ENCODE measurements at places on chromosomes 6 and 20.

DNA sequence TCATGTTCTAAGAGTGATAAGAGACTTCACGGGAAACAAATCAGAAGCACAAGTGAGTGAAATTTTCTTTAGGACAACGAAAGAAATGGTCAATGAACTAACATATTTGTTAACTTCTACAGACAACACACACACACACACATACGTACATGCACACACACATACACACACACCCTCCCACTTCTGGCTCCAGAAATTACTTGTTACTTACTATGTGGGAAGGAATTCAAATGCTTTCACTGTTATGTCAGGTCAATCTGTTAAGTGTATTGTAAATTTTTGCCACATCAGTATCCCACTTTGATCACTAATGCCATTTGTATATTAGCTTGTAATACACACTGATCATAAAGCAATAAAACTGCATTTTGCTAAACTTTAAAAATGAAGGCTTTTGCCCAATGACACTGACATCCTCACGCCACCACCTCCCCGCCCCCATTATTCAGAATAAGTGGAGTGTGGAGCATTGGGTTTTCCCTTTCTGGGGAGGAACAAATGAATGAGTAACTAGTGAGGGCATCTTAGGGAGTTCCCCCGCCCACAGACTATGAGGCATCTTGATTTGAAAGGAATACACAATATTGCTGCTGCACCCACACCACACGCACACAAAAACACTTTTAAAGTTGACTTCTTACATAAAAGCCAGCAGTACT lies 76.2 kb downstream of the ATXN1 start:
- H3K36me3 ChIP-seq, result no peaks in the 10 kb centered on the region
- no peak overlapping the region for H3K27ac ChIP-seq
- DNase-seq, result no peak
- peaks cover 5% of the 10 kb centered on the region for H3K4me1 ChIP-seq
- no peak overlapping the region for H3K4me3 ChIP-seq

DNA sequence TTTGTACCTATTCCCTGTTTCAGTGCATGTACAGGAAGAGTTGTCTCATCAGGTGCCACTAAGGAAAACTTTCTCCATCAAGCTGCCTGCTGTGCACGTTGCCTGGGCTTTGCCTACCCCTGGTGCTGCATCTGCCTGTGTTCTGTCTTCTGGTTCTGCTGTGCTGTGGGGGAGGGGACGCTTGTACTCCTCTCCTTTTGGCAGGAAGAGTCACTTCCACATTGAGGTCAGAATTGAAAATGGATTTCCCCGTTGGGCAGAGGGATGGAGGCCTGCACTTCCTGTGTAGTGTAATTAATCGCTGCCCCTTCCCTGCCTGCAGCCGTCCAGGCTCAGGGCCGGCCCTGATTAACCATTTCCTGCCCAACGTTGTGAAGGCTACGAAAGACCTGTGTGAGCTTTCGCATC lies 153.3 kb downstream of the SCML4 start:
- H3K4me1 ChIP-seq, result peaks cover 47% of the 10 kb centered on the region
- DNase-seq, result no peak
- no peak overlapping the region for H3K27ac ChIP-seq
- H3K36me3 ChIP-seq, result no peaks in the 10 kb centered on the region
- no peak overlapping the region for H3K4me3 ChIP-seq

DNA sequence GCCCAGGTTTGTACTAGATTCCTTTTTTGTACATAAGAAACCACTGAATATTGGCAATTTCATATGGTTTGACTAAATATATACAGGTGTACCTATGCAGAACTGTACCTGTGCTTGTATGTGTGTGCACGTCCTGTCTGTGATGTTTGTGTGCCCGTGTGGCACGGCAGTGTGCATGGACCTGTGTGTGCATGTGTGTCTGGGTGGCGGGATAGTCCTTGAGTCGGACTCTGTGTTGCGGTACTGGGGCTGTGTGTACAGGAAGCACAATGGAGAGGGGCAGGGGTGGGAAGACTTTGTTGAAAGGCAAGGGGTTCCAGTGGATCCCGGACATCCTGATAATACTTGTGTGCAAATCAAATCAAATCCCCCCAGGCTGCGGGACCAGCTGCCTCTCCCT lies 3.4 kb upstream of the FAM83C start:
- no peak overlapping the region for H3K4me3 ChIP-seq
- peaks cover 5% of the 10 kb centered on the region for H3K4me1 ChIP-seq
- no peak overlapping the region for H3K27ac ChIP-seq
- peaks cover 4% of the 10 kb centered on the region for H3K27me3 ChIP-seq

DNA sequence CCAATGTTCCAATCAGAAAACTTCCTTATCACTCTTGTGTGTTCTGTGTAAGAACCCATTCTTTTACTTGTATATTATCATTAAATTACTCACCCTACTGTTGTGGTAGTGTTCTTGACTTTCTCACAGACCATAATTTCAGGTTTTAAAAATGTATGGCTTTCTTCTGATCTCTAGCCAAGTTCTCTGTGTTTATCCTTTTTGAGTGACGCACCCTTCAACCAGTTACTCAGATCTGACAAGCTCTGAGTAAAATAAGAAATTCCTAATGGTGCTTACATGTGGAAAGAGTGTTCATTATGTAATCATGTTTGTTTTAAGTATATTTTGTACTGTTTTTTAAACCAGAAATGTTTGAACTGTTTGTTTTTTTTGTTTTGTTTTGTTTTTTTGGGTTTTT lies 11.0 kb downstream of the TBPL1 start:
- H3K36me3 ChIP-seq, result no peaks in the 10 kb centered on the region
- no peaks in the 10 kb centered on the region for H3K27me3 ChIP-seq
- DNase-seq, result no peak
- peaks cover 19% of the 10 kb centered on the region for H3K4me1 ChIP-seq

- H3K4me1 ChIP-seq, result no peaks in the 10 kb centered on the region
- DNase-seq, result no peak
- H3K4me3 ChIP-seq, result no peak overlapping the region
- H3K27ac ChIP-seq, result no peak overlapping the region
- H3K36me3 ChIP-seq, result peaks cover 20% of the 10 kb centered on the region
- H3K27me3 ChIP-seq, result no peaks in the 10 kb centered on the region
Observed at GRCh38 chr6:22845467-22845866, 276.1 kb downstream of the HDGFL1 start.

DNA sequence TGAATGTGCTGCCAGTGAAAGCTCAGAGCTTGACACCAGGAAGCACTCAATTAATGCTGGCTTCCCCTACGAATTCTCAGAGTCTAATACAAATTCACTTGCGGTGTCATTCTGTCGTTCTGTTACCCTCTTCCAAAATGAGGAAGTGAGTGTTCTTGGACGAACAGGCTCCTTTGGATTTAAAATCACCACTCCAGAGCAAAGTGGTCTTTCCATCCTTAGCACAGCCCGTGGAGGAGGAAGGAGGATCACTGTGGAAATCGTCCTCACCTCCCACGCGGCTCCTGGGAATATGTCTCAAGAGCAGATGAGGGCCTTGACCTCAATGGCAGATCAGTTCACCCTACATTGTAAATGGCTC lies 41.7 kb downstream of the RIOK1 start:
- H3K27ac ChIP-seq, result 0 out of 2 replicates have a peak overlapping the region, but pooled peaks have one; percentile 29
- no peak overlapping the region for H3K4me3 ChIP-seq
- no peaks in the 10 kb centered on the region for H3K27me3 ChIP-seq
- H3K36me3 ChIP-seq, result no peaks in the 10 kb centered on the region
- H3K4me1 ChIP-seq, result peaks cover 17% of the 10 kb centered on the region

Measured in WTC11 (cell line).